ENCODE measurements at places on chromosomes 4 and X. TPM values are rescaled to one million over a fixed set of nuclear protein-coding genes. Genes with fewer than 3 reads are reported as not detected.

GRCh38 chr4:121126449-121127006 lies 37.6 kb downstream of the TNIP3 start:
- peaks cover 3% of the 10 kb centered on the region for H3K36me3 ChIP-seq
- no peak for DNase-seq
- H3K4me3 ChIP-seq: no peak overlapping the region

SLC16A2 gene
- not detected for total RNA-seq

DNA sequence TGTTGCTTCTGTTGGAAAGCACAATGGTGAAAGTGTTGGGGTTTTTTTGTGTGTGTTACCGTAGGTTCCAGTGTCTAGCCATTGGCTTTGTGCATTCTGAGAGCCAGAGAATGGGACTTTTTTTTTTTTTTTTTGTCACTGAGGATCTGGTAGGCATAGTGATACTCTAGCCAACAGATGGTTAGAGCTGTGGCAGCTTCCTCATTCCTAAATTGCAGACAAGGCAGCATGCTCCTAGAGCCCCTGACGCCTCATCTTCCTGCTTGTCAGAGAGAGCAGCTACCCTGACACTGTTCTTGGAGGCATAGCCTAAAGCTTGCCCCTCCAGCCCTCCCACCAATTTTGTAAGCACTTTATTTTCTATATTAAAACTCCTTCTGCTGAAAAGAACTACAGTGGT lies 27.0 kb downstream of the ARHGEF9 start:
- no peak overlapping the region for H3K27ac ChIP-seq
- DNase-seq: no peak
- no peaks in the 10 kb centered on the region for H3K27me3 ChIP-seq
- peaks cover 10% of the 10 kb centered on the region for H3K36me3 ChIP-seq
- no peak overlapping the region for H3K4me3 ChIP-seq

SPANXN3 gene
- not detected for total RNA-seq

FAM193A gene
- 27.9 TPM for total RNA-seq

DNA sequence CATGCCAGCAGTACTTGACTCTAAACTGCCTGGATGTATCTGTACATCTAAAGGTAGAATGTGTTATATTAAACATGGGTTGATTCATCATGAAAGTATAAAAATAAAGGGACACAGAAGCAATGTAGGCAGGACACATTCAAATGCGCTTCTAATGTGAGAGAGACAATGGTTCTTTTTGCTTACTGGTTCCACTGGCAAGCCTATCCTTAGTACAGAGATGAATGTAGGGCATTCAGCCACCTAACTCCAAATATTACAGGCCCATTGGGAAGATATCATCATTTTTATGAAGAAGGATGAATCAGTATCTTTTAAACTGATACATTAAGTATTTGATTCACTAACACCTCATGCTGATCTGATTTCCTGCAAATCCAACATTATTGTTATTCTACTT lies 18.0 kb downstream of the CDKL2 start:
- no peak overlapping the region for H3K27ac ChIP-seq
- H3K27me3 ChIP-seq: no peaks in the 10 kb centered on the region
- no peaks in the 10 kb centered on the region for H3K36me3 ChIP-seq
- H3K4me3 ChIP-seq: no peak overlapping the region

- DNase-seq: no peak
- H3K27ac ChIP-seq: no peak overlapping the region
- H3K27me3 ChIP-seq: peaks cover 31% of the 10 kb centered on the region
- H3K4me1 ChIP-seq: no peaks in the 10 kb centered on the region
- no peaks in the 10 kb centered on the region for H3K36me3 ChIP-seq
These were observed 1.9 kb downstream of the MAP3K15 start for GRCh38 chrX:19513383-19513782.

- H3K36me3 ChIP-seq: peaks cover 33% of the 10 kb centered on the region
- H3K4me3 ChIP-seq: no peak overlapping the region
- H3K27ac ChIP-seq: no peak overlapping the region
- peaks cover 14% of the 10 kb centered on the region for H3K4me1 ChIP-seq
- DNase-seq: no peak
- no peaks in the 10 kb centered on the region for H3K27me3 ChIP-seq
These were observed 9.5 kb downstream of the NAF1 start for GRCh38 chr4:163157157-163157556.

DNA sequence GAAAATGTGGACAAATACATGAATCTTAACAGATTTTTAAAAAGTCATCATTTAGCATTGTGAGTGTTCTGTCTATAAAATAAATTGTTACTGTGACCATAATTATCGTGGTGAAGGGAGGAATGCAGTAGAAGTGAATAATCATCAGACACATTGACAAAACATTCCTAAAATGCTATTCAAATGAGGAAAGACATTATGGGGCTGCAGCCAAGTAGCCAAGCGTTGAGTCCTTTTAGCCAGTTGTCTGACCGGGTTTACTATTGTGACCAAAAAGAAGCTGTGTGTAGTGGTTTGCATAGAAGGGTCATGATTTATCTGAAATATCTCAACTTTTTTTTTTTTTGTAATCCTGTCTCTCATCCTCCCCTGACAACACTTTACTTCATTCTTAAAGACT lies 19.5 kb downstream of the WWC2 start:
- DNase-seq: no peak
- H3K36me3 ChIP-seq: no peaks in the 10 kb centered on the region
- H3K27me3 ChIP-seq: peaks cover 4% of the 10 kb centered on the region
- no peak overlapping the region for H3K4me3 ChIP-seq
- H3K4me1 ChIP-seq: no peaks in the 10 kb centered on the region

GRCh38 chr4:36269533-36270173 lies 11.8 kb upstream of the DTHD1 start:
- H3K4me1 ChIP-seq: peaks cover 42% of the 10 kb centered on the region
- DNase-seq: no peak
- no peaks in the 10 kb centered on the region for H3K27me3 ChIP-seq
- H3K27ac ChIP-seq: no peak overlapping the region
- H3K4me3 ChIP-seq: no peak overlapping the region
- H3K36me3 ChIP-seq: peaks cover 7% of the 10 kb centered on the region
